NCI-H1105 (cell line): ENCODE measurements at places on chromosomes 16 and 17.

DNA sequence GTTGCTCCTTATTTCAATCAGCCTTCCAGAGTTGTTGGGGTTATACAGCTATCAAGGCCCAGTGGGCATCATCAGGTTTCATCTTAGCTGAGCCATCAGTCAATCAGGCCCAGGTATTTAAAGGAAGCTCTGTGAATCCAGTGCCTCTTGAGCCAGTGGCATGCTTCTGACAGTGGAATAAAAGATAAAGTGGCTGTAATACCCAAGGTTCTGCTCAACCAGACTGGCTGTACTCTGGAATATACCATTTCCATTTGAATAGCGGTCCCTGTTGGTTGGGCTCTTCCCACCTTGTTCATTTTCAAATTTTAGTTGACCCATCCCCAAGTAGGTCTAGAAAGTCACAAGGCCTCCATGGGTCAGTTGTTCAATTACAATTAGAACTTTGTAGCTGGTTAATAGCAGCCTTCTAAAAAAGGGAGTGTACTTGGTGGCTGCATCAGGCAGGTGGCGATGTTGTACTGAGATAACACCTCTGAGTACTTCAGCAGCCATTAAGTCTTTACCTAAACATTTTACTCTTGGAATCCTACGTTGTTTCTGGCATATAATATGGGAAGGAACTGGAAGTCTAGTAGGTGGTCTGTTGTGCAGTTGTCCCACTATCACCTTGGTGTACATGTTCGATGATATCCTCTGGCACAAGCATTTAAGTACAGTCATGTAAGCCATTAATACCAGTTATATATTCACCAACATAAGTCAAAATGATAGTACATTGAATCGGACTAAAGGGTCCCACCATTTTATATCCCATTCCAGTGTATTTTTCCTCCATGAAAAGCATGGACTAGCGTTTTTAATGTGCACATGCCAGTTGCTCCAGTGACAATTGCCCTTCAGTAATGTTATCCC is 294.1 kb downstream of the BCAS3 start:
- DNase-seq, result peak; percentile 56

- DNase-seq, result no peak
Observed at GRCh38 chr17:60231691-60232090, 81.9 kb downstream of the CA4 start.

GRCh38 chr16:27531826-27532800 is 17.6 kb downstream of the GTF3C1 start:
- DNase-seq, result no peak

DNA sequence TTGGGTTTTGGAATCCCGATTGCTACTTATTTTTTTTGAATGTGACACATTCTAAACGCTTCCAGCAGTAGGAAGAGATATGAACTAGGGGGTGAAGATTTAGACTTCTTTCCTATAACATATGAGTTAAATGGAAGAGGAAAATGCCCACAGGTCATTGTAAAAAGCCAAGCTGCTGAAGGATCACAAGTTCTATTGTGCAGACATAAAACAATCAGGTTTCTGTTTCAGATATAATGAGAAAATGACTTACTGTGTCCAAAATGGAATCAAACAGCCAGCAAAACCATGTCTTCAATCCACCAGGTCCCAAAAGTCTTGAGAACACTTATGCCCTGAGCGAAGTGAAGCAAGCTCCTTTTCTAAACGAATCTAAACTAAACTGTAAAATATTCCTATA is 157.0 kb upstream of the SOX9 start:
- no peak for DNase-seq

DNA sequence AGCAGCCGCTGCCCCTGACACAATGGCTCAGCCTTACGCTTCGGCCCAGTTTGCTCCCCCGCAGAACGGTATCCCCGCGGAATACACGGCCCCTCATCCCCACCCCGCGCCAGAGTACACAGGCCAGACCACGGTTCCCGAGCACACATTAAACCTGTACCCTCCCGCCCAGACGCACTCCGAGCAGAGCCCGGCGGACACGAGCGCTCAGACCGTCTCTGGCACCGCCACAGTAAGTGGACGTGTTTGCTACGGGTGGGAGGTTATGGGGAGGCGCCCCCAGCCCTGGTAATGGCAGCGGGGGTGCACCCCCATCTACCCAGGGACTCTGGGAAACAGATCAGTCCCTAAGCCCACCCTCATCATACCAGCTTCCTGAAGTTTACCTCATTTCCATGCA is 185.5 kb downstream of the RBFOX1 start:
- DNase-seq, result no peak

GRCh38 chr16:19382887-19383816 is 34.5 kb upstream of the TMC5 start:
- DNase-seq, result peak; percentile 52

DNA sequence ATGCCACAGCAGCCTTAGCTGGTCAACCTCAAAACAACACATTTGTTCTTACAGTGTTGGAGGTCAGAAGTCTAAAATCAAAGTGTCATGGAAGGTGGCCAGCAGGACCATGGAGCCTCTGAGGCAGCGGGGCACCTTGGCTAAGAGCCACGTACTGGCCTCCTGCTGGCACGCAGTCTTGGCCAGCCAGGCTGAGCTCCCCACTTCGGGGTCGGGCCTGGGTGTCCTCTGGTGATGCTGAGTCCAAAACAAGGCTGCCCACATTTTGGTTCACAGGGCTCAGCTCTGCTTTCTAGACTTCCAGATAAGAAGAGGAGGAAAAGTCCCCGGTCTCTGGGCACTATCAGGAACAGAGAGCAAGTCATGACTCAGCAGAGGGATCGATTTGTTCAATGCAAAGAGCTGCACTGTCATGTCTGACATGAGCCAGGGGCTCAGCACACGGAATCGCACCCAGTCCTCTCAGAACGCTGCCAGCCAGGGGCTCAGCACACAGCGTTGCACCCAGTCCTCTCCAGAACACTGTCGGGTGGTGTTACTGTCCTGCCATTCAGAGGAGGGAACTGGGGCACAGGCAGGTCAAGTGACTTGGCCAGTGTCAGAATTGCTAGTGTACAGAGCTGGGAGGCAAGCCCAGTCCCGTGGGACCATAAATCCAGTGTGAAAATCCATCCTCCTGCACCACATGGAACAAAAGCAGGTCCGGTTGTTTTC is 2.5 kb downstream of the LGALS9 start:
- no peak for DNase-seq

GRCh38 chr17:17542906-17543635 is 46.9 kb upstream of the RASD1 start:
- DNase-seq, result no peak

- DNase-seq, result no peak
Observed at GRCh38 chr16:74623214-74623838, 16.4 kb upstream of the GLG1 start.

DNA sequence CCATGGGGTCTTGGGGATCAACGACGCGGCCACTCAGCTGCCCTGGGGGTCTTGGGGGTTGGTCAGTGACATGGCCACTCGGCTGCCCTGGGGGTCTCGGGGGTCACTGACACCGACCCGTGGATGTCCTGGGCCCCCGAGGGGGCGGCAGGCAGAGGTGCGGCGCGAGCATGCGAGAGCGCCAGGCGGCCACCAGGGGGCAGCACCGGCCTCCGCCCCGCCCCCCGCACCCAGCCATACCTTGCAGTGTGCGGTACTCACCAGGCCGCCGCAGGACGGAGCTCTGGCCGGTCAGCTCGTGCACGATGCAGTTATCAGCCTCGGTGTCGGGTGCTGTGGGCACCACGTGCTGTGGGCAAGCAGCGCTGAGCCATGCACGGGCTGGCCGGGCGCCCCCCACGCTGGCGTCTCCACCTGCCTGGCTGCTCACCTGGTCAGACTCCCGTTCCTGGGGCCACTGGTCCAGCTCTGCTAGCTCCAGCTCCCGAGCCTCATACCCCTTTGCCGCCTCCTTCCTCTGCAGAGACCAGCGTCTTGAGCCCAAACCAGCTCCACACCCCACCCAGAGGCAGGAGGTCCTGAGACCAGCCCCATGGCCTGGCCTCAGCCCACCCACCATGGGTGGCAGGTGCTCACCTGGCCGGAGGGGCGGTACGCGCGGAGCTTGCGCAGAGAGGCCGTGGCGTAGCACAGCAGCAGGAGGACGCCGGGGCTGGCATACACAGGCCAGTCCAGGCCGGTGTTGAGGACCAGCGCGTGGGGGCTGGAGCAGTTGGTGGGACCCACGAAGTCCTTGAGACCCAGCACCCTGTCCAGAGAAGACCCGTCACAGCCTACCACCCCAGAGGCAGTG is 31.2 kb downstream of the CTU2 start:
- no peak for DNase-seq

DNA sequence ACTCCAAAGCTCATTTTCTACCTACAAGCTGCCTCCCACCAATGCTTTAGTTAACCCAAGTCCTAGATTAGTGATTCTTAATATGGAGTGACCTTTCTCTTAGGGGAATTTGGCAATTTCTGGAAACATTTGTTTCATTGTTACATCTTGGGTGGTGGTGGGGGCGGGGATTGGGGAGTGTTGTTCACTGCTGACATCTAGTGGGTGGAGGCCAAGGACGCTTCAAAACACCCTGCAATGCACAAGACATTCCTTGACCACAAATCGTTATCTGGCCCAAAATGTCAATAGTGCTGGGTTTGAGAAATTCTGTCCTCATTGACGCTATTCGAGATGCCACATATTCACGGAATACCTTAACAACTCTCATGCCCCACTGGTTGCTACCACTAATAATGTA is 282.9 kb downstream of the RBFOX1 start:
- no peak for DNase-seq

DNA sequence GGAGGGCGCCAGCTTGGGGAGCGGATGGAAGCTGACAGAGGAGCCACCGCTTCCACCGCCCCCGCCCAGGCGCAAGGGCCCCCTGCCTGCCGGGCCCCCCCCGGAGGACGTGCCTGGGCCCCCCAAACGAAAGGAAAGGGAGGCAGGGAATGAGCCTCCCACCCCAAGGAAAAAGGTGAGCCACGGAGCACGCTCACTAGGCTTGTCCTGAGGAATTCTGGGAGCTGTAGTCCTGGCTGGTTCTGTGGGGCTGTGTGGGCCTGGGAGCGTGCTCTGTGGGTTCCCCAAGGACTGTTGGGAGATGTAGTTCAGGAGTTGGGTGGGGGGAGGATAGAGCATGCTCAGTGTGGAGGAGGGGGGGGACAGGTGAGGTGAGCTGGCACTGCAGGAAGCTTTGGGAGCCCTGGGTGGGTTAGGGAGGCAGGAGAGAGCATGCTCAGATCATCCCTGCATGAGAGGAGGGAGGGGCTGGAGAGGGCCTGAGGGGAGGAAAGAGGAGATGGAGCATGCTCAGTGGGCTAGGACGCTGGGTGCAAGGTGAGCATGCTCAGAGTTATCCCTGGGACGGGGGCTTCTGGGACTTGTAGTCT is 4.5 kb downstream of the FBXL19 start:
- peak; percentile 93 for DNase-seq

GRCh38 chr16:71564335-71564967 is 12.4 kb downstream of the TAT start:
- DNase-seq, result no peak

DNA sequence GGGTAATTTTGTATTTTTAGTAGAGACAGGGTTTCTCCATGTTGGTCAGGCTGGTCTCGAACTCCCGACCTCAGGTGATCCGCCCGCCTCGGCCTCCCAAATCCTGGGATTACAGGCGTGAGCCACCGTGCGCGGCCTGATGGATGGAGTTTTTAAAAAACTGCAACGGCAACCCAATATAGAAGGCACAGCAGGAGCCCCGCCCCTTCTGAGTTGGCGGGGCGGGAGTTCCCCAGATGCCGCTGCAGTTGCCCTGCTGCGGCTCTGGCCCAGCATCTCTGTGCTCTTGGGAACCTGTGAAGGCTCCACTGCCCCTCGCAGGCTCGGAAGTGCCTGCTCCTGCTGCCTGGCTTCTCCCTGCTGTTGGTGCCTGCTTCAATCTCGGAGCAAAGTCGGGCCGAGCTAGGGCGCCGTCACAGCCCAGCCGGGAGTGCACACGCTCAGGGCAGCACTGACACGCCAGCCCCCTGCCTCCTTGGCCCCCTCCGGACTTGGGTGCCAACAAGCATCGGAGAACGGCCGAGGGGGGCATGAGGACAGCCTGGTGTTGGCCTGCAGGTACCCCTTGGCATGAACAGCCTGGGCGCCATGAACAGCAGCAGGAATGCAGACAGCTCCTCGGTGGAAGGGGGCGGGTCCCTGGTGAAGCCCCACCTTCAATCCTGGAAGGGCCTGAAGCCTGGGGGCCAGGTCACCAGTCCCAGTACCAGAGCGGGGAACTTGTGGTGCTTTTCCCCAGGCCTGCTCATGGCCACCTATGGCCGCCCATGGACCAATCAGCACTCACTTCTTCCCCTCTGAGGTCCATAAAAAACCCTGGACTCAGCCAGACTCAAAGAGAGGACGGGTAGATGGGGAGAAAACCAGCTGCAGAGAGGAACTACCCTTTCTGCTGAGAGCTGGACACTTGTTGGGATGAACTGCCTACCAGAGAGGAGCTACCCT is 2.3 kb upstream of the NT5M start:
- DNase-seq, result no peak

DNA sequence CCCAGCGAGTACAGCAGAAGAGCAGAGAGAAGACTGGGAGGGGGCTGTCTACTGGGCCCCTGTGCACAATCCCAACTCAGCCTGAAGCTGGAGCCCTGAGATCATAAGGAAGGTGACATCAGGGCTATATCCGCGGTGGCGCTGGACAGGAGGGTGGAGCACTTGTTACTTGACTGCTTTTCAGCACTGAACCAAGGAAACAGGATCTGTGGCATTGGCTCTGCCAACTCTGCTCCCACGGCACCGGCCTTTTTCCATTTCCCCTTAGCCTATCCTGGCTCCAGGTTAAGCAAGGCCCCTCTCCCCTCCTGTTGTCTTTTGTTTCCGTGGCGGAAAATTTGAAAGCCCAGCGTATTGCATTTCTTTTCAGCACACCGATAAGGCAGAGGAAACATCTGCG is 125.0 kb upstream of the IRX3 start:
- no peak for DNase-seq

GRCh38 chr17:36687736-36688135 is 86.4 kb downstream of the MRM1 start:
- no peak for DNase-seq
